GM03348 (cell line): ENCODE measurements at places on chromosomes 11 and 22.

GRCh38 chr11:24043842-24044241 is 453.0 kb upstream of the LUZP2 start:
- DNase-seq = no peak

GRCh38 chr11:83819931-83820549 is 533.9 kb upstream of the CCDC90B start:
- peak; percentile 68 for DNase-seq

DNA sequence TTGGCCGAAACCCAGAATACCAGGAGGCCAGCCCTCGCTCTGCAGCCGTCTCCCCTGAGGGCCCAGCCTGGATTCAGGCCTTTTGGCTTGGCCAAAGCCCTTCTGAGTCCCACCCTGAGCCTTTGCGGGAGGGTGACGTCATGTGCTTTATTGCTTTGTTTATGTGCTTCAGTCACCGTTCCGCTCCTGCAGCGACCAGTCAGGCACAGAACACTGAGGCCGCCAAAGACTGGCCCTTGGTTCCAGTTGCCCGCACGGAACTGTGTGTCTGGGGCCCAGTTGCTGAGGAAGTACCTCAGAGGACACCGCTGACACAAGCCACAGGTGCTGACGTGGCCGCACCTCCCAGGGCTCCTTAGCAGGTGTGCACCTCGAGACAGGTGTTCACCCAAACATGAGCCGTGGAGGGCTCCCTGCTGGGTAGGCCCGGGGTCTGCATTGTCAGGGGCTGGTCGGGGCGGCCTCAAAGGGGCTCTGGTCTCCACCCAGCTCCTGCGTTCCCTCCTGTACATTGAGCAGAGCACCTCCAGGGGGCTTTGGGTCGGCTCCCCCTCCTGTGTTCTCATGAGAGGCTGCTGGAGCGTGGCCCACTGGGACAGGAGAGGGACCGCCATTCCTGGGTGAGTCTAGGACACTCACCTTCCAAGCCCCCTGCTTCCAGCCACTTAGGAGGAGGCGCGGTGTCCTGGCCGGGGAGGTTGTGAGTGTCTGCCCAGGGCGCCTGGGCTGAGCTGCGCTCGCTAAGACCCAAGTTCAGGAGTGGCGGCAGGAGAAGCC is 376.8 kb downstream of the TBC1D22A start:
- DNase-seq = no peak

- DNase-seq = no peak
Observed at GRCh38 chr11:36736103-36736502, 138.1 kb upstream of the RAG2 start.

DNA sequence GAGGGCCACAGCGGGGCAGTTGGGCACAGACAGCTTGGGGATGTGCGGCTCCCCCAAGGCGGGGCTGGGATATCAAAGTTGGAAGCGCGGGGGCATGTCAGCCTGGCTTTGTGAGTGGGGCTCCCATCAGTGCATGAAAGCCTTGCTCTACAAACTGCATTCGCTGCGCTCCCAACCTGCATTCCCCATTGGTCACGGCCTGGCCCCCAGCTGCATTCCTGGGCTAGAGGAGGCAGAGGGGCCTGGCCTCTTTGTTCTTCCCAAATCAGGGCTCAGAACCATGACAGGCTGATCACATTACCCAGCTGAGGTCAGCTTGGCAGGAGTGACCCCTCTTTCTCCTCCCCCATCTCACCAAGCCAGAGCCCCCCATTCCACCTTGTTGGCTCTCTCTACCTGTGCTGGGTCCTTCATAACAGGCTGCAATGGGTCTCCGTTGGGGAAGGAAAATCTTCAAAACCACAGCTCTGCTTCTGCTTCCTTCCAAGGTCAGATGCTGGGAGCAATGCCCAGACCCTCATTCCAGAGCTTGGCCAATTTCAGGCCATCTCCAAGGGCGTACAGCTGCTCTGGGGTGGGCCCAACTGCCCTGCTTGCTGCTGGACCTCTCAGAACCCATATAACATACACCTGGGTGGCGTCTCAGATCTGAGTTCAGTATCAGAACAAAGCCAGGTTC is 38.7 kb upstream of the CDON start:
- no peak for DNase-seq

- DNase-seq = no peak
Observed at GRCh38 chr11:73662445-73663157, 16.2 kb downstream of the PLEKHB1 start.
